AML-193 (cell line): ENCODE measurements at places on chromosomes 4 and X.
A peak's percentile ranks its signal among the peaks of the same experiment; 100 is the strongest.

DNA sequence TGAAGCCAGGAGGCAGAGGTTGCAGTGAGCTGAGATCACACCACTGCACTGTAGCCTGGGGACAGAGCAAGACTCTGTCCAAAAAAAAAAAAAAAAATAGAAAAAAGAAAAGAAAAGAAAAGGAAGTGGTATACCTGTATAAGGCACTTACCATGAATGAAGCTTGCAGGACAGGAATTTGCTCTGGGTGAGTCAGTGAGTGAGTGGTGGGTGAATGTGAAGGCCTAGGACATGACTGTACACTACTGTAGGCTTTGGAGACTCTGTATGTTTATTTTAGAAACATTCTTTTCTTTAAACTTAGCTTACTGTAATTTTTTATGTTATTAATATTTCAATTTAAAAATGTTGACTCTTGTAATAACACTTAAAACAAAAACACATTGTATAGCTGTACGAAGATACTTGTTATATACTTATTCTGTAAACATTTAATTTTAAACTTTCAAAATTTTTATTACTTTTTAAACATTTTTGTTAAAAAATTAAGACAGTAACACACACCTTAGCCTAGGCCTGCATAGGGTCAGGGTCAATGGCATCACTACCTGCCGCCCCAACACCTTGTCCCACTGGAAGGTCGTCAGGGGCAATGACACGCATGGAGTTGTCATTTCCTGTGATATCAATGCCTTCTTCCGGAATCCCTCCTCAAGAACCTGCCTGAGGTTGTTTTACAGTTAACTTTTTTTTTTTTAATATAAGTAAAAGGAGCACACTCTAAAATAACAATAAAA is 78.7 kb downstream of the CLNK start:
- DNase-seq: no peak

- DNase-seq: no peak
Observed at GRCh38 chrX:106957856-106958255, 37.7 kb downstream of the CLDN2 start.

GRCh38 chr4:126486377-126486776 is 1146.4 kb upstream of the INTU start:
- DNase-seq: no peak

GRCh38 chr4:110778521-110778920 is 155.6 kb upstream of the PITX2 start:
- DNase-seq: no peak

- DNase-seq: no peak
Observed at GRCh38 chrX:118566359-118566758, 70.7 kb downstream of the DOCK11 start.

GRCh38 chr4:52638717-52639116 is 20.4 kb downstream of the USP46 start:
- DNase-seq: peak; percentile 11

GRCh38 chrX:114028907-114029662 is 554.8 kb upstream of the HTR2C start:
- DNase-seq: no peak

DNA sequence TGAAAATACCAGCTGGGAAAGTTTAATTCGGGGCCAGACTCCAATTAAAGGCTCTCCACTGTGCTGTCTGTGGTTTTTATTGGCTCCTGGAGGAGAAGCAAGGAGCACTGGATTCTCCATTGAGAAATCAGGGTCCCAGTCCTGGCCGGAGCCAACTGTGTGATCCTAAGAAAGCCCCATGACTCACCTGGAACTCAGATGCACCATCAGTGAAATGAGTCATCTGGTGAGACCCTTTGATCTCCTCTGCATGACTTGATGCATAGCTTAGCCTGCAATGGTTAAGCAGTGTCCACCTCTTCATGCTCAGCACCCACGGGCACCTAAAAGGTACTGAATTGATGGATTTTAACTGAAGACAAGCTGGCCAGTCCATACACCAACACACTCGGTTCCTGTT is 119.2 kb upstream of the VCX3B start:
- no peak for DNase-seq

GRCh38 chrX:111662292-111662691 is 18.7 kb upstream of the ALG13 start:
- DNase-seq: no peak
